ENCODE measurements at places on chromosomes 12 and 14. TPM values are rescaled to one million over a fixed set of nuclear protein-coding genes. Genes with fewer than 3 reads are reported as not detected.

The TBX3 gene
- not detected for total RNA-seq

GRCh38 chr12:25876383-25877045 is 82.0 kb upstream of the RASSF8 start:
- H3K36me3 ChIP-seq: no peaks in the 10 kb centered on the region
- H3K27me3 ChIP-seq: no peaks in the 10 kb centered on the region
- H3K4me3 ChIP-seq: no peak overlapping the region
- no peak for DNase-seq

The DIO3 gene
- not detected for total RNA-seq

DNA sequence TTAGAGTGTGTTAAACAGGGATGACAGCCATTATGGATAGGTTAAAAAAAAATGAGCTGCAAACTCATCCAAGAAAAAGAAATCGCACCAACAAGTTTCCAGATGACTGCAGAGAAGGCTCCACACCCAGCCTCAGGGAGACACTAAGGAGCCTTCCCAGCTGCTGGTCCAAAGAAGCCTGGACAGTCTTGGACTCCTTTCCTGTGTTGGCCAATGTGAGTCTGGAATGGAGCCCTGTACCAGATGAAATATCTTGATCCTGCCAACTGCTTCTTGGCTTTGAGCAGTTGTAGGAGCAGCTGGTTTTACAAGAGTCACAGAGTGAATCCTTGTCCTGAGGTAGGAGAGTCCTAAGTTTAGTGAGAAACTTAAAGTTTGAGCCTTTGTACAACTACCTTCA is 44.5 kb downstream of the SLC38A1 start:
- H3K36me3 ChIP-seq: peaks cover 4% of the 10 kb centered on the region
- peaks cover 81% of the 10 kb centered on the region for H3K4me1 ChIP-seq
- no peak for DNase-seq
- no peak overlapping the region for H3K4me3 ChIP-seq
- no peak overlapping the region for H3K27ac ChIP-seq

The SVOP gene
- total RNA-seq: not detected
